Smooth muscle cell of bladder (primary cell): ENCODE measurements at places on chromosomes 7 and 10. TPM values are rescaled to one million over a fixed set of nuclear protein-coding genes. Genes with fewer than 3 reads are reported as not detected.

CAV1 gene
- total RNA-seq, result 150 and 234 TPM in 2 replicates

SFTPA1 gene
- total RNA-seq, result not detected in 2 replicates

TMEM196 gene
- total RNA-seq, result not detected in 2 replicates

CDC14C gene
- total RNA-seq, result not detected in 2 replicates

GIMAP6 gene
- total RNA-seq, result 0.14 and 0.18 TPM in 2 replicates

UPK3B gene
- 0.46 TPM in 1 of 2 replicates, not detected in the other for total RNA-seq

MGMT gene
- total RNA-seq, result 27.7 and 39.5 TPM in 2 replicates

CHN2 gene
- 0.71 and 2.1 TPM in 2 replicates for total RNA-seq

SLC13A1 gene
- total RNA-seq, result not detected in 2 replicates

NUTM2D gene
- 1.4 and 1.5 TPM in 2 replicates for total RNA-seq
